ENCODE measurements at places on chromosomes 3 and 15.

GRCh38 chr3:160458151-160458550 lies 8.6 kb upstream of the TRIM59 start:
- no peak for DNase-seq

DNA sequence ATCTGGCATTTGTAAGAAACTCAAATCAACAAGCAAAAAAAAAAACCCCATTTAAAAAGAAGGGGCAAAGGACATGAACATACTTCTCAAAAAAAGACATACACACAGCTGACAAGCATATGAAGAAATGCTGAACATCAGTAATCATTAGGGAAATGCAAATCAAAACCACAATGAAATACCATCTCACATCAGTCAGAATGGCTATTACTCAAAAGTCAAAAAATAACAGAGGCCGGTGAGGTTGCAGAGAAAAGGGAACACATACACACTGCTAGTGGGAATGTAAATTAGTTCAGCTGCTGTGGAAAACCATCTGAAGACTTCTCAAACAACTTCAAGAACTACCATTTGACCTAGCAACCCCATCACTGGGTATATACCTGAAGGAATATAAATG lies 199.4 kb upstream of the THBS1 start:
- no peak for DNase-seq

- no peak for DNase-seq
Measured at GRCh38 chr3:102057781-102058421, 208.6 kb downstream of the NFKBIZ start.

DNA sequence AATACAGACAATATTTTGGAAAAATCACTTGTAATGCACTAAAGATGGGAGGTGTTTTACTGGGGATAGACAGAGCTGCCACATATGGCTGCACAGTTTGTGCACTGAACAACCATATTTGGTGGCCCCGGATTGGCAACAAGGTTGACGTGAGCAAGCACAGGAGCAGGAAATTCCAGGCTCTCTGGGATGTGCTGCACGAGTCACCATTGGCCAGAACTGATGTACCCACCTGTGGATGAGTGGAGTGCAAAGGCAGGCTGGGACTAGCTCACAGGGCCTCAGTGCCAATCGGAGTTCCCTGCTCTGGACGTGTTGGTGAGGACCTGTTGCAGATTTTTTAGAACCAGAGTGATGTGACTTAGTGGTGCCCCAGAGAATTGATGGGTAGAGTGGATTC lies 42.0 kb upstream of the SCAANT1 start:
- no peak for DNase-seq

- no peak for DNase-seq
Measured at GRCh38 chr3:28291577-28291976, 50.2 kb downstream of the CMC1 start.

- no peak for DNase-seq
Measured at GRCh38 chr3:194321693-194322640, 29.2 kb downstream of the CPN2 start.

GRCh38 chr15:28897861-28898585 lies 12.2 kb downstream of the APBA2 start:
- no peak for DNase-seq

Measured in iPS DF 19.7 (cell line).